Epithelial cell of esophagus (primary cell): ENCODE measurements at places on chromosomes 2 and 18.

DNA sequence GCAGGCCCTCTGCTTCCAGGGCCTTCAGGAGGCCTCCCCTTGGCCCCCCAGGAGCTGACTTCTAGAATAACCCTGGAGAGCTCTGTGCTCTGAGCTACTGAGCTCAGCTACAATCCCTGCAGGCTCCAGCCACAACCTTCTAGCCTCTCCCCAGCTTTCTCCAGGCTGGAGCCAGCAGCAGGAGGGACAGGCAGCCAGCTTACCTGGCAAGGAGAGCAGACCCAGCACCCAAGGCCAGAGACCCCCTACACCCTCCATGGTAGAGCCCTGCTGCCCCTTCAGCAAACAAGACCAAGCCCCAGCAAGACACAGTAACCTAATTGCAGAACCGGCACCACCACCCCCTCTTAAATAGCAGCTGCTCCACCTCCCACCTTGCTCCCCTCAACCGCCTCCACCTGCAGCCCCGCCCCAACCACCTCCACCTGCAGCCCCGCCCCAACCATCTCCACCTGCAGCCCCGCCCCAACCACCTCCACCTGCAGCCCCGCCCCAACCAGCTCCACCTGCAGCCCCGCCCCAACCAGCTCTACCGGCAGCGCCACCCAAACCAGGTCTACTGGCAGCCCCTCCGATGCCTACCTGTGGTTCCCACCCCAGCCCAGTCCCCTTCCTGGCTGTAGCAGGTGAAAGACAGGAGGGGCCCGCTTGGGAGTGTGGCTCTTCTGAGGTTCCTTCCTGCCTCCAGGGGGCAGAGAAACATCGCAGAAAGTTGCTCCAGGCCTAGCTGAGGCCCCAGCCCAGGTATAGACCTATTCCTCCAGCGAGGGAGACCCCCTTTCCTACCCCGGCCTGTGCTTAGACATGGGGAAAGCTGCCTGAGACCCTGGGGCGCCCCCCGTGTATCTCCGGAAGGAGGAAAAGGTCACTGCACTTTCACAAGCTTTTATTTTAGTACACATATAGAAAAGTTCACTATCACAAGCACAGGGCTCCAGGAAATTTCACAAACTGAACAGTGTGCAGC lies at the start of gene ASTL:
Gene ASTL (minus strand): TSS at position 324 of the 967 bp plus-strand sequence. CDS start 66 bp downstream, at position 258.
- peak; percentile 77 for DNase-seq

DNA sequence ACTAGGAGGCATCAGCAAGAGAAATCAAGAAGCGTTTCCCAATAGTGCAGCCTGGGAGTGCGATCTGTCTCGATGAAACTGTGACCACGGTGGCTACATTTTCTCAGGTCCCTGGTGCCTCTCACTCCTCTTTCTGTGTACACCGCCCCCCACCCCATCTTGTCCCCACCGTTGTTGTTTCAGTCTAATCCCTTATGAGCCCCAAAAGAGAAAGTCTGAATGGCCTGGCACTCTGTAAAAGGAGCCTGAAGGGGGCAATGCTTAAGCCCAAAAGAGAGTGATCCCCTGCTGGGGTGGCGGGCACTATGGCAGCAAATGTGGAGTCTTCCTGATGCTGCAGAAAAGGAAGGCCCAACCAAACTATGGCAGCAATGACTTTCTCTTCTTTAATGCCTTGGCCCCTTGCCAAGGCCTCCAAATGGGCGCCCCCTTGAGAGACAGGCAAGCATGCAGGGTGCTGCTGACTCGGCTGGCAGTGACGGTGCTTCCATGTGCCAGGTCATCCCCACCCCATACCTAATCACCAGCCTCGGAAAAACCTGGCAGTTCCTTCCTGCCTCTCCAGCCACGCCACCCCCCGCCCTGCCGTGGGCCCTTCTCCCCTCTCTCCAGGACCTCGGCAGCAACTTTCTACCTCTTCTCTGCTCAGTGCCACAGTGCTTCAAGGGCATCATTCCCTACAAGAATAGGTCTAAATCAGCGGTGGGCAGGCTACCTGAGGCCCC lies 123.0 kb downstream of the CYP26B1 start:
- DNase-seq: no peak

- DNase-seq: no peak
Measured at GRCh38 chr18:56307354-56308170, 330.8 kb downstream of the TXNL1 start.

DNA sequence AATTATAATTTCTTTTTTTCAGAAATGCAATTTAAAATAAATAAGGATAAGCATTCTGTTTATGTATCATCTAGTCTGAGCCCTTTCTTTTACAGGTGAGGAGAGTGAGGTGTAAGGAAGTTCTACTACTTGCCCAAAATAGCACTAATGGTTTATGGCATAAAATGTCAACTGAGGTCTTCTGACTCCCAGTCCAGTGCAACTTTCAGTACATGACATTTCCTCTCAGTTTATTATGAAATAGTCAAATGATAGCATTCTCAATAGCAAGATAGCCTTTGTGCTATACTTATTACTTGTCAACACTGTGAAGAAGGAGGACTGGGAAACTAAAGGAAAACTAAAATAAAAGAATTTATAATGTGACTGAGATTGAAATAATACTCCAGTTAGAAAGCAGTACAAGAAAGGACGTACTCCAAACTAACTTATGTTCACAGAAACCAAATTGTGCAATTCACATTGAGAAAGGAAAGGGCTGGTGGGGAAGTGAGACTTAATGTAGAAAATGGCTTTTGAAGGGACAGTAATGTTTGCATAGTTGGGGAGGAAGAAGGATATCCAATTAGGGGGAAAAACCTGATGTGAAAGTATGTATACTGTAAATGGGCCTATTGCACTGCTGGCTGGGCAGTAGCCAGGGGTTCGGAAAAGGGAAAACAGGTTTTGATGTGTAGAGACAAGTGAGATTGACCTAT lies 166.7 kb upstream of the ZEB2 start:
- no peak for DNase-seq

- DNase-seq: no peak
Measured at GRCh38 chr2:136286423-136286822, 168.5 kb upstream of the CXCR4 start.

DNA sequence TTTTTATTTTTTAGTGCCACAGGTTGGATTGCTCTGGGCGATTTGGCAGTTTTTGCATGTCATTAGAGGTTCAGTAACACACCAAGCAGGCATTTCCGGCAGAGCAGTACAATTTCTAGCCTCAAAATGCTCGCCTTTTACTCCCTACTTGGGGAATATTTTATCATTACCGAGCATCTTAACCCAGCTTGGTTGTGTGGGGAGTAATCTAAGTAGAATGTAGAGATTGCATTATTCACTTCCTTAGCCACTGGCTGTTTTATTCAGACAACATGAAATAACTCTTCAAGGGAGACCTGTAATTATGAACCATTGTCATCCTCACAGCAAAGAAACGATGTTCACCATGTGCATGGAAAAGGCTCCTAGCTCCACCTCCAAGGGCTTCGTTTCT lies 13.1 kb downstream of the GRP start:
- DNase-seq: peak; percentile 23
